Mesothelial cell of epicardium (in vitro differentiated cells): ENCODE measurements at places on chromosomes 1 and 21. TPM values are rescaled to one million over a fixed set of nuclear protein-coding genes. Genes with fewer than 3 reads are reported as not detected.

DNA sequence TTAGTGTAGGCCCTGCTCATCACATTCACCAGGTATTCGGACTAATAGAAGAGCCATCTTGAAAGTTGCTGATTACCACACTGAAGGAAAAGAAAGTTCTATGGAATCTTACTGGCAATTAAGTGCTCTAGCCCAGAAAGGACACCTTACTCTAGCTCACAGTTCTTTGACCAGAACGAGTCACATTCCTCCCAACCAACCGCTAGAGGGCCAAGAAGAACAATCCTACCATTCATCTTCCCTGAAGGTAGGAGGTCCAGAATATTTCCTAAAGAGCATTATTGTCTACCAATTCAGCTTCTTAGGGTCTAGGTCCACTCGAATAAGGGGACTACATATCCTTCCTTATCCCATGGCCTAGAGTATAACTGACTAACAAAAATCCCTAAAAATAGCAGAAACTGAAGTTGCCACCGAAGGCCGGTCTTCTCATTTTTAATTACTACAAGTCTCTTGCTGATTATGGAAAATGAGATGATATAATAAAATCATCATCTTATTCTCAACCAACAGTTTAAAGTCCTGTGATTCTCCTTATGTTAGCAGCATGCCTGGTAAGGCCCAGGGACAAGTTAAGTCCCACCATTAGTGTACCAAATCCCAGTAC is 2.7 kb upstream of the FMO1 start:
- H3K4me1 ChIP-seq, result no peaks in the 10 kb centered on the region
- H3K27ac ChIP-seq, result no peak overlapping the region
- peaks cover 42% of the 10 kb centered on the region for H3K27me3 ChIP-seq
- H3K4me3 ChIP-seq, result no peak overlapping the region

GRCh38 chr1:161098210-161099068 is at the start of gene KLHDC9:
Gene KLHDC9 (plus strand): TSS chr1:161098361. CDS start chr1:161098536, 175 bp downstream.
- DNase-seq, result peak; percentile 75
- peak within 1 kb of the TSS; percentile 64 for H3K27ac ChIP-seq
- H3K4me3 ChIP-seq, result peak within 1 kb of the TSS; percentile 80
- no peaks in the 10 kb centered on the region for H3K27me3 ChIP-seq
- peaks cover 6% of the 10 kb centered on the region for H3K36me3 ChIP-seq

DNA sequence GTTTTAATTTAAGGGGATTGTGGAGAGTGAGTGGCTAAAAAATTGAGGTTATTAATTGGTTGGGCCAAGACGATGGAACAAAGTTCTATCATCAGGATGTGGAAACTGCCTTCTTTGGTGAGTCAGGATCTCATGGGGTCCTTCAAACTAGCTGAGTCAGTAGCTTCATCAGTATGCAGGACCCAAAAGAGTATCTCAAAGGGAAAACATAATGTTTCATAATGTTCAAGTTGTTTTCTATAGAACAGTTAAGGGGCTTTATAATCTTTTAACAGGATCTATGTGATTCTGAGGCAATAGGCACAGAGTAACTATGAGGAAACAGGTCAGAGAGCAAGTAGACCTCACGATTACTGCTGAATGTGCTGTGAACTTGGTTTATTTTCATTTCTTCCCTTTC is 3.2 kb upstream of the OLFML2B start:
- DNase-seq, result no peak
- no peak overlapping the region for H3K27ac ChIP-seq
- peaks cover 22% of the 10 kb centered on the region for H3K4me1 ChIP-seq
- H3K27me3 ChIP-seq, result peaks cover 73% of the 10 kb centered on the region

DNA sequence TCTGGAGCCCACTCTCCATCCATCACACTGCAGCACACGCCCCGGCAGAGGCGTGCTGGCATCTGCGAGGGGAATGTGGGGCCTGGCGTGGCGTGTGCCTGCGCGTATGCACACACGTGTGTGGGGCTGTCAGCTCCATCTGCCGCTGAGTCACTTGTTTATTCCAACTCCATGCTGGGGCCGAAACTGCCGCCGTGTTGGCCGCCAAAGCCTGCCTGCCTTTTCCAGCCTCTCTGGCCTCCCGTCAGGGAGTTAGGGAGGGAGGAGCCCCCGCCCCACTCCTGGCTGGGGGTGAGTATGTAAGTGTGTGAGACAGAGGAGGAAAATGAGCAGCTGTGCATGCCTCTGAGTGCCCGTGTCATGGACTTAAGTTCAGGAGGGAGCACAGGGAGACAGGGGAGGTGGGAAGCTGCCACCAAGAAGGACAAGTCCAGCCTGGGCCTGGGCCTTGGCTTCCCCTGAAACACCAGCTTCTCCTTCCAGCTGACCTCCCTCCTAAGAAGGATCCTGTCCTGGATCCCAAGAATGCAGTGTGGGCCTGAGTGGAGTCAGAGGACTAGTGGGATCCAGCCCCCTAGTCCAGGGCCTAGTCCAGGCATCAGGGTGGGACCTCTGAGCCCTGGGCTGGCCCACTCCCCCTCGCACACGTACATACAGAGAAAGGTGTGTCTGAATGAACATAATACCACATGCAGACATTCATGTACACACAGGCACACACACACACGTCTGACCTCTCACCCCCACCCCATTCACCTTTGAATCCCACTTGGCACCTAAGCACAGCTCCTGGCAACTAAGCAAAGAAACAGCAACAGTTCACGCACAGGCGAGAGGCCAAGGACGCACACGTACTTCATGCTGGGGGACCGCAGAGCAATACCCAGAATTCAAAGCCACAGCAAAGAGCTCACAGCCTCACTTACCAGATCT is 24.7 kb downstream of the MEF2D start:
- no peak for DNase-seq
- H3K4me3 ChIP-seq, result no peak overlapping the region
- no peaks in the 10 kb centered on the region for H3K27me3 ChIP-seq
- peaks cover 45% of the 10 kb centered on the region for H3K36me3 ChIP-seq

DNA sequence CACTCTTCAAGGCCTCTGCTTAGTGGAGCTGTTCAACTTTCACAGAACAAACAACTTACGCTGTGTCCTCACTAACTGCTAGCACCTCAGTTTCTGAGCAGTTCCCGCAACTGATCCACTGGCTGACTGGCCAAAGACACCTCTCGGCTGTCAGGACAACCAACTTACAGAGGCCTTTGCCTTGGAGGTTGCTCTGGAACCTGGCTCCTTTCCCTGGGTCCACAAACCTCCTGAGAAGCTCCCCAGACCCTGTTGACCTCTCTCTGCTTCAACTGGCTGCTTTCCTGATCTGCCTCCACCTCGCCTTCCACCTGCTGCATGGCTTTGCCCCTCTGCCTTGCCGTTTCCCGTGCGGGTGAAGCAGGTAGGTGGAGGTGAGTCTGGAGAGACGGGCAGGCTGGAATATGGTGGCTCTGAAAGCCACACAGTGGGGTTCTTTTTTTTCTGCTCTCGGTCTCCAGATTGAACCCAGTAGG is 13.0 kb downstream of the BTBD19 start:
- peaks cover 18% of the 10 kb centered on the region for H3K4me1 ChIP-seq
- peak overlapping the region; percentile 31 for H3K27ac ChIP-seq
- DNase-seq, result no peak
- H3K36me3 ChIP-seq, result peaks cover 3% of the 10 kb centered on the region
- peak overlapping the region; percentile 87 for H3K4me3 ChIP-seq
- no peaks in the 10 kb centered on the region for H3K27me3 ChIP-seq

GRCh38 chr1:109191377-109191776 is 22.3 kb upstream of the SARS1 start:
- no peaks in the 10 kb centered on the region for H3K27me3 ChIP-seq
- H3K36me3 ChIP-seq, result no peaks in the 10 kb centered on the region
- no peak for DNase-seq

GRCh38 chr1:11414926-11415538 is 63.9 kb upstream of the DISP3 start:
- DNase-seq, result no peak
- no peaks in the 10 kb centered on the region for H3K36me3 ChIP-seq
- H3K4me3 ChIP-seq, result no peak overlapping the region
- H3K4me1 ChIP-seq, result peaks cover 9% of the 10 kb centered on the region

- H3K4me3 ChIP-seq, result peak overlapping the region; percentile 86
- H3K27ac ChIP-seq, result peak overlapping the region; percentile 68
- DNase-seq, result no peak
- peaks cover 15% of the 10 kb centered on the region for H3K36me3 ChIP-seq
Measured at GRCh38 chr1:156281281-156281680, 1.3 kb downstream of the SMG5 start.

DNA sequence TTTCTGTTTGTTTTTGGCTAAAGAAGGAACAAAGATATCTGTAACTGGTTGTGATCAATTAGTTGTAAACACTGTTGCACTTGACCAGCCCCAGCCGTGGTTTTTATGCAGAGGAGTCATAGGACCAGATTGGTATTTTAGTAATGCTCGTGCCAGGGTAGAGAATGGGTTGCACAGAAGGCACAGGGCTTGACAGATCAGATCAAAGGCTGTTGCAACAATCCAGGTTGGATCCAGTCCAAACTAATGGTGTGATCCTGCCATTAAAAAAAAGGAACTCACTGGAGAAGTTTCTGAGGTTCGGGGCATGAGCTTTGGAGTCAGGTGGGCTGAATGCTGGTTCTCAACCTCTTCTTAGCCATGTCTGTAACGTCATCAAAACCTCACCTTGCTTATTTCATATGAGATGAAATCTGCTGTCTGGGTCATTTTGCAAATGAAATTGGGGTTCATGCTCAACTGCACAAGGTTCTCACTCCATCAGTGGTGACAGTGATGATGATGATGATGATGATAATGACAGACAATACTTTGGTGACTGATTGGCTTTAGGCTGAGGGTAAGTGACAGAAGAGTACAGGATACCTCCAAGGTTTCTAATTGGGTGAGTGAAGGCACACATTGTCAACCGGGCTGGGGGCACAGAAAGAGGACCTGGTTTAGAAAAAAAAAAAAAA is 43.1 kb downstream of the ZNF281 start:
- no peak for DNase-seq
- H3K27me3 ChIP-seq, result no peaks in the 10 kb centered on the region
- peaks cover 24% of the 10 kb centered on the region for H3K4me1 ChIP-seq
- H3K36me3 ChIP-seq, result no peaks in the 10 kb centered on the region
- no peak overlapping the region for H3K27ac ChIP-seq
- no peak overlapping the region for H3K4me3 ChIP-seq

- H3K27ac ChIP-seq, result no peak overlapping the region
- H3K4me1 ChIP-seq, result no peaks in the 10 kb centered on the region
- peaks cover 52% of the 10 kb centered on the region for H3K27me3 ChIP-seq
- no peak overlapping the region for H3K4me3 ChIP-seq
Measured at GRCh38 chr1:48109390-48110013, 112.3 kb upstream of the TRABD2B start.

DNA sequence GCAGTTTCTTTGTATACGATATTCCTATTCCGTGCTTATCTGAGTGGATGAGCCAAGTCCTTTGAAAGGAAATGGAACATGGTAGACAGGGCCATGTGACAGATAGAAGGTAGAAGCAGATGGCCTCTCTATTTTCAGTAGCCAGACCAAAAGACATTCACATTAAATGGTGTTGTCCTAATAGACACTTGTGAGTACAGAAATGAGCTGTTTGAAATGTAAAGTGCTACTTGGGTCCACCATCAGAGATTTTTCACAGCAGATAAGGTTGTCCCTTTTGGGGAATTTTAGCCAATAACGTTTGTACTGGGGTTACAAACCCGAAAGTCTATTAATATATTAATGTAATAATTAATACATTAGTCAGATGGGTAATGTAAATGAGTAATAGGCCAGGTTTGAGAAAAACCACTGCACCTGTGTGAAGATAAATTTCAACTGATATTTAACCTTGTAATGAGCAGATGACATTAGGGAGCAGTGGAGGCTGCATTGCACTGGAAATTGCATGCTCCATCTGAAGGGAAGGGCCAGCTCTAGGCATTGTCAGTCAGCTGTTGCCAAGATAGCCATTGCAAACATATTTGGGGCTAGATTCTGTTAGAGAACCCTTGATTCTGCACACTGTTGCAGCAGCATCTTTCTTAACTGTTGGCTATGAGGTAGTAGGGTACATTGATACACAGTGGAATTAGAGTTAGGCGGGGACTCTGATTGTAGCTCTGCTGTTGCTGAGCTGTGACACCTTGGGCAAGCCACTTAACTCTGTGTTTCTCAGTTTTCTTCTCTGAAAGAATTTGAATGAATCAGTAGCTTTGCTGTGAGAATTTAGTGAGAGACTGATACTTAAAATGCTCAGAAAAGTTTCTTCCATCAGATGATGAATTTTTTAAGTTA is 43.8 kb downstream of the FGGY start:
- peaks cover 2% of the 10 kb centered on the region for H3K4me1 ChIP-seq
- peaks cover 11% of the 10 kb centered on the region for H3K36me3 ChIP-seq
- H3K27ac ChIP-seq, result no peak overlapping the region
- H3K4me3 ChIP-seq, result no peak overlapping the region
- H3K27me3 ChIP-seq, result no peaks in the 10 kb centered on the region

DNA sequence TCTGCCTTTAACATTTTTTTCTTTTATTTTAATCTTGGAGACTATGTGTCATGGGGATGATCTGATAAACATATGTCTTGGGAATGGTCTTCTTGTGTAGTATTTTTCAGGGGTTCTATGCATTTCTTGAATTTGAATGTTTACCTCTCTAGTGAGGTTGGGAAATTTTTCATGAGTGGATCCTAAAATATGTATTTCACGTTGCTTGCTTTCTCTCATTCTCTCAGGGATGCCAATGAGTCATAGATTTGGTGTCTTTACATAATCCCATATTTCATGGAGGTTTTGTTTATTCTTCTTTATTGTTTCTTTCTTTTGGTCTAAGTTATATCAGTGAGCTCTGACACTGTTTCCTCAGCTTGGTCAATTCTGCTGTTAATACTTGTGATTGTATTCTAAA is 1237.2 kb downstream of the PLA2G4A start:
- H3K36me3 ChIP-seq, result peaks cover 4% of the 10 kb centered on the region
- H3K27me3 ChIP-seq, result no peaks in the 10 kb centered on the region
- no peak overlapping the region for H3K4me3 ChIP-seq
- H3K4me1 ChIP-seq, result no peaks in the 10 kb centered on the region
- DNase-seq, result no peak
- H3K27ac ChIP-seq, result no peak overlapping the region

GRCh38 chr1:62045574-62045973 is 149.1 kb upstream of the L1TD1 start:
- H3K27me3 ChIP-seq, result no peaks in the 10 kb centered on the region
- no peak overlapping the region for H3K4me3 ChIP-seq
- DNase-seq, result no peak
- H3K27ac ChIP-seq, result peak overlapping the region; percentile 64
- H3K36me3 ChIP-seq, result peaks cover 13% of the 10 kb centered on the region

DNA sequence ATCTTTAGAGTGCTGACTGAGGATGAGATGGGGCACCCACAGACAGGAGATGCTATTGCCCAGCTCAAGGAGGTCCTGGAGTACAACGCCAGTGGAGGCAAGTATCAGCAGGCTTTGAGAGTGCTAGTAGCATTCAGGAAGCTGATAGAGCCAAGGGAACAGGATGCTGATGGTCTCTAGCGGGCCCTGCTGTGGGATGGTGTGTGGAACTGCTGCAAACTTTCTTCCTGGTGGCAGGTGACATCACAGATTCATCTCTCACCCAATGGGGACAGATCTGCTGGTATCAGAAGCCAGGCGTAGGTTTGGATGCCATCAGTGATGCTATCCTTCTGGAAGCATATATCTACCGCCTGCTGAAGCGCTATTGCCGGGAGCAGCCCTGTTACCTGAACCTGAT is 609.8 kb upstream of the NCAM2 start:
- DNase-seq, result no peak
- no peaks in the 10 kb centered on the region for H3K27me3 ChIP-seq
- H3K36me3 ChIP-seq, result peaks cover 8% of the 10 kb centered on the region
- no peak overlapping the region for H3K27ac ChIP-seq
- H3K4me3 ChIP-seq, result no peak overlapping the region

GRCh38 chr1:90616395-90616794 is 100.7 kb downstream of the BARHL2 start:
- DNase-seq, result no peak
- no peaks in the 10 kb centered on the region for H3K36me3 ChIP-seq
- peaks cover 13% of the 10 kb centered on the region for H3K27me3 ChIP-seq
- H3K4me1 ChIP-seq, result no peaks in the 10 kb centered on the region
- no peak overlapping the region for H3K4me3 ChIP-seq

- no peak overlapping the region for H3K27ac ChIP-seq
Measured at GRCh38 chr1:55578646-55579045, 363.5 kb upstream of the USP24 start.

Gene FLG2
- total RNA-seq, result not detected in 3 replicates

Gene NOS1AP
- total RNA-seq, result 3.8 to 4.4 TPM (median 4.4 TPM) in 3 replicates

Gene S100A9
- total RNA-seq, result 2.0 to 4.2 TPM (median 3.5 TPM) in 3 replicates

Gene FAM72C
- total RNA-seq, result 1.4 to 2.0 TPM (median 1.7 TPM) in 3 replicates
